ENCODE measurements at places on chromosomes 4 and X.

GRCh38 chrX:113790987-113791386 is 792.9 kb upstream of the HTR2C start:
- no peak for DNase-seq

- no peak for DNase-seq
Measured at GRCh38 chr4:81919223-81919622, 447.5 kb upstream of the RASGEF1B start.

- no peak for DNase-seq
Measured at GRCh38 chr4:112142182-112142581, 3.1 kb upstream of the FAM241A start.

- peak; percentile 3 for DNase-seq
Measured at GRCh38 chr4:76738086-76738931, 159.6 kb downstream of the SOWAHB start.

- DNase-seq: no peak
Measured at GRCh38 chrX:46882266-46882665, 30.0 kb upstream of the JADE3 start.

DNA sequence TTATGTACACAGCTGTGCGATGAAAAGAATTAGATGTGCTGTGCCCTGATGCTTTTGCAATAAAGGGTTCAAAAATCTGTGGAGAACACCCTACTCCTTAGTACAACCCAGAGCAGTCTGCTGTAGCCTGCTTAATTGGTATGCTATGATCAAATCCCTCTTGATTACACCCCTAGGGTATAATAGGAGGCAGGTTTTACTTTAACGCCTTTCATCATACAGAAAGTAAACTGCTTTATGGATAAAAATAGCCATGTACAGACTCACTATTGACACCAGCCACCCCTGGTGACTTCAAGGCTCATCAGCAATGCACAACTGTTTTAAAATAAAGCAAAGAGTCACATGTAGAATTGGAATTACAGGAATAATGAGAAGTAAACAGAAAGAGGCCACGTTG is 315.3 kb downstream of the DMD start:
- no peak for DNase-seq

DNA sequence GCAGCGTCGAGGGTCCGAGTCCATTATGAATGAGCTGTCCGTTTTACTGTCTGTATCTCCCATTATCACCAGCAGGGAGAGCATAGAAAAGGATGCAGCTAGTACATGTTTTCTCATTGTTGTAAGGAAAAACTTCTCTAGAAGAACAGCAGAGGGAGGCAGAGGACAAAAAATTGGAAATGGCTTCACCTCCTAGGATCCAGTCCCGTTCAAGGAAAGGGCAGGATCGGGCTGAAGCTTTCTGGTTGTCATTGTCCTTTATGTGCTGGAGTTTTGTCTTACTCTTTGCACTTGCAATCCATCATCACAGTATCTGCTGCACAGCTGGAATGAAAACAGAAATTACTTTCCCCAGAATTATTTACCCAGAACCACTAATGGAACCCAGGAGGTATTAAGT is 14.7 kb downstream of the NDP start:
- peak; percentile 63 for DNase-seq

GRCh38 chr4:98630737-98631454 is 27.5 kb downstream of the TSPAN5 start:
- DNase-seq: no peak

DNA sequence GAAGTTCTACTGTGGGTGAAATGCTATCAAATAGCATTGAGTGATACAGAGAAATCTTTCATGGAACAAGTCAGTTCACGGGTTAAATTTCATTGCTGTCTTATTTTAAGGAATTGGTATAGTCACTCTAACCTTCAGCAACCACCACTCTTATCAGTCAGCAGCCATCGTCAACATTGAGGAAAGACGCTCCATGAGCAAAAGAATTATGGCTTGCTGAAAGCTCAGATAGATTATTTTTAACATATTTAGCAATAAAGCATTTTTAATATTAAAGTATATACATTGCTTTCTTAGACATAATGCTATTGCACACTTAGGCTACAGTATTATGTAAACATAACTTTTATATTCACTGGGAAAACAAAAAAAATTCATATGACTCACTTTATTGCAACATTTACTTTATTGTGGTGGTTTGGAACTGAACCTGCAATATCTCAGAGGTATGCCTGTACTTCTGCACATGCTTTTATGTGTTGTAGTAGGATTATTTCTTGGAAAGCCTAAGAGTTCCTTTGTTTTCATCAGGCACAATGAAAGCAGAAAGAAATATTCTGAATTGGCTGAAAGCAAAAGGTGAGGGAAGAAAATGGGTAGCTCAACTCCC is 586.7 kb downstream of the GBA3 start:
- no peak for DNase-seq

DNA sequence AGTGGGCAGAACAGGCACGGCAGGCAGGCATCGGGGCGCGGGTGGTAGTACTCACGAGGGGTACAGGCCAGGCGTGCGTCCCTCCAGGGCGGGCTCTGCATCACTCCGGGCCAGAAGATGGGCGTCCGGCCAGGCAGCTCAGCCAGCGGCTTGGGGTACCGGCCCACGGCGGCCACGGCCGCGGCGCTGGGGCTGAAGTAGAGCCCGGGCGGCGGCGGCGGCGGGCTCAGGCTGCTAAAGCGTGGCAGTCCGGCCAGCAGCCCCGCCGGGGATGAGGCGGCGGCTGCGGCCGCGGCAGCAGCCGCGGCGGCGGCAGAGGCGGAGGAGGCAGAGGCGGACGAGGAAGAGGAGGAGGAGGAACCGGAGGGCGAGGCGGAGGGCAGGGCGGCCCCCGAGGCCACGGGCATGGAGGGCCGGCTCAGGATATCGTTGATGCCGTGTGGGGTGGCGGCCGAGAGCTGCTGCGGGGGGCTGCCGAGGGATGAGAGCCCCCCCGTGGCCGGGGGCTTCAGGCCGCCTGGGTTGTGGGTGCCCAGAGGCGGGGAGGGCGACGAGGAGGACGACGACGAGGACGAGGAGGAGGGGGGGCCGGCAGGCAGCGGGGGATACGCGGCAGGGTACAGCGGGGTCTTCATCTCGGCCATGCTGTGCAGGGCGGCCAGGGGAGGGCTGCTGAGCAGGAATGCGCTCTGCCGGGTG is 1.4 kb downstream of the NKX6-1 start:
- DNase-seq: no peak

DNA sequence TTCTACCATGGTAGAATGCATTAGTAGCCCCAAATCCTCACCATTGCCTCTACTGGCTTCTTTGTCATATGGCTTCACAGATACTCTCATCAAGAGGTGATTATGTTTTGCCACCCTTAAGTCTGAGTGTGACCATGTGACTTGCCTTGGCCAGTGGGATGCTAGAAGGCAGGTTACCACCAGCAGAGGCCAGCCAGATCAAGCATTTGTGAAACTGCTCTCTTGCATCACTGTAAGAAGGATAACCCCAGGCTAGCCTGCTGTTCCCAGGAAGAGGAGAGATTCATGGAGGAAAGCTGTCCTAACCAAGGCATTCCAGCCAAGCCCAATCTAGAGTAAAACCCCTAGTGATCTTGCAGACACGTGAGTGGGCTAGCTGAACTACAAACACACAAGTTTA is 46.8 kb downstream of the USP46 start:
- no peak for DNase-seq

- DNase-seq: peak; percentile 5
Measured at GRCh38 chr4:143054971-143055370, 129.7 kb upstream of the USP38 start.

GRCh38 chr4:139025841-139026240 is 10.3 kb downstream of the NOCT start:
- no peak for DNase-seq

GRCh38 chr4:138609943-138610350 is 367.8 kb upstream of the SLC7A11 start:
- DNase-seq: peak; percentile 52

DNA sequence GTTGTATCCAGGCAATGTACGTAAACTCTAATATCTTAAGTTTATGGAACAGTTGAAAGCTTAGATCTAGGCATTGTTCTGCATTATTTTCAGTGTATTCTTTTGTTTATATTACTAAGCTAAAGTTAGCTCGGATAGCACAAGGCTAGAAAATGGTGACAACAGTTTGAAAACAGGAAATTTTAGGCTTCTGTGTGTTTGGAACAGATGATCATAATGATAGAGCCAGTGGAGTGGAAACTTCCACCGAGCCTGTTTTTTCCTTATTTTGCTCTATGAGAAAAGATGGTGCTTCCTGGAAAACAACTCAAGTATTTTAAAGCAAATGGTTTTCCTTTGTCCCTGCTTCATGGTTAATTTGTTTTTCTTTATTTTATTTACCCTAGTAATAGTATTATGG is 70.8 kb downstream of the GAB1 start:
- no peak for DNase-seq

GRCh38 chrX:97168646-97169045 is 284.9 kb downstream of the RPA4 start:
- peak; percentile 43 for DNase-seq

DNA sequence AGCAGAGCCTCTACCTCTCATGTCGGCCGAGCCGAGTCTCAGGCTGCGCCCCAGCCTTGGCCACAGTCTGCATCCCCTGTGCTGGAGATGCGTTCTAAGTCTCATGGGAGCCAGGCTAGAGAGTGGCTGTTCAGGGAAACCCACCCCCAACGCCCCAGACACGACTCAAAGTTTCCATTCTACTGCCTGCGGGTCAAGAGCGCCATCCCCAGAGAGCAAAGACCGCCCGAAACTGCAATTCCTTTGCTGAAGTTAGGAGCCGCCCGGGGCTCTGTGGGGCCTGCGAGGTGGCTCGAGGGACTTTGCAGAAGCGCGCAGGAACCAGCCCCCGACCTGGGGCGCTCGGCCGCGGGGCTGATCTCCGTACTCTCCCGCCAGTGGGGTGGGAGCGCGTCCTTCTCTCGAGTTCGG is 10.0 kb upstream of the ELF4 start:
- DNase-seq: peak; percentile 32

DNA sequence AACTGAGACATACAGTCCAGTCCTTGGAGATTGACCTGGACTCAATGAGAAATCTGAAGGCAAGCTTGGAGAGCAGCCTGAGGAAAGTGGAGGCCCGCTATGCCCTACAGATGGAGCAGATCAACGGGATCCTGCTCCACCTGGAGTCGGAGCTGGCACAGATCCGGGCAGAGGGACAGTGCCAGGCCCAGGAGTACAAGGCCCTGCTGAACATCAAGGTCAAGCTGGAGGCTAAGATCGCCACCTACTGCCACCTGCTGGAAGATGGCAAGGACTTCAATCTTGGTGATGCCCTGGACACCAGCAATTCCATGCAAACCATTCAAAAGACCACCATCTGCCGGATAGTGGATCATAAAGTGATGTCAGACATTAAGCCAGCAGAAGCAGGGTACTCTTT is 20.4 kb upstream of the FRMPD3 start:
- DNase-seq: peak; percentile 0

DNA sequence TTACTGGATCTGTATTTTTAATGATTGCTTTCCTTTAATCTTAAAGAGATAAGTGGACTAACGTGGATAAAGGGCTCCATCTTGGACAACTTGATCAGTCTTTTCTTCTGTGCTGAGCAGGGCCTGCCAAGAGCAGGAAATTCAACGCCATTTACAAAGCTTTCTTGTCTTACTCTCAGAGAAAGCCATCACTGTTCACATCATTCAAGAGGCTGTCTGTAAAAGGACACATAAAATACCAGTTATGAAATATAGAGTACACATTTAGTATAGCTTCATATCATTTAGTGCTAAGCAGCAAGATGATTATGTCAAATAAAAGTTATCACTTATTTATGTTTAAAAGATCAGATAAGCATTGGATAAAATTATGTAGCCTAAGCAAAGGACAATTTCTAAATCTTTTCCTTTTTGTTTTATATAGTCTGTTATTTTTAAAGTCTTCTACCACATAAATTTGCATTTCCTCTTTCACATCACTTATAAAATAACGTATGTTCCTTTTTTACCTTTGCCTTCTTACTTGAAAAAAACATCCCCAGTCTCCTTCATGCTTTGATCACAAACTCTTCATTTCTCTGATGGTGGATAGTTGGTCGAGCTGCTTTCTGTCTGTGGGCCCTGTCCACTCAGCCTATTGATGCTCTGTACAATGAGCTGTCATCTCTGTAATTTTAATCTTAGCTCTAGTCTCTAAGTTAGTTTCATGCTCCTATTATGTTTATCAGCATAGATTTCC is 2.1 kb upstream of the CCNG2 start:
- peak; percentile 20 for DNase-seq

GRCh38 chrX:42524379-42524778 is 253.6 kb downstream of the PPP1R2C start:
- no peak for DNase-seq

DNA sequence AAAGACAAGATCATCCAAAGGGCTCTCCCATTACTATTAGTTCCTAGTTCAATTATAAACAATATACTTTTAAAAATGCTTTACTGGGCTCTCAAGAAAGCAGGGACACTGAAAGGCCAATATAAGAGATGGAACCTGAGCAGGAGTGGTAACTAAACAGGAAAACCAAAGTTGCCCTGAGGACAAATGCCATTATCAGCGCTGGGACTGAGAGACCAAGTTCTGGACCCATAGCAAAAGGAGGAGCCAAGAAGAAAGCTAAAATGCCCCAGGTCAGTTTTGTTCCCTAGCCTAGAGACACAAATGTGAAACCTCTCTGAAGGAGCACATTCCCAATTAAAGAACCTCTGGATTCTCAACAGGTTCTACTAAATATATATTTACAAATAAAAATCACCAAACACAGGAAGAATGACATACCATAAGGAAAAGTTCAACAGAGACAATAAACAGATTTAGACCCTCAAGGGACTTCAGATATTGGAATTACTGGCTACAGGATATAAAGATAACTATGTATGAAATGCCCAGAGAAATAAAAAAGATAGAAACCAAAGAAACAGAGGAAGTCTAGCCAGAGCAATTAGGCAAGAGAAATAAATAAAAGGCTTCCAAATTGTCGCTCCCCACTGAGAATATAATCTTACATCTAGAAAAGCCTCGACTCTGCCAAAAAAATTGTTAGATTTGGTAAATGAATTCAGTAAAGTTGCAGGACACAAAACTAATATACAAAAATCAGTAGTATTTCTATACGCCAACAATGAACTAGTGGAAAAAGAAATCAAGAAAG is 67.1 kb downstream of the KLHL8 start:
- no peak for DNase-seq

GRCh38 chr4:126182786-126183185 is 868.0 kb downstream of the FAT4 start:
- no peak for DNase-seq

DNA sequence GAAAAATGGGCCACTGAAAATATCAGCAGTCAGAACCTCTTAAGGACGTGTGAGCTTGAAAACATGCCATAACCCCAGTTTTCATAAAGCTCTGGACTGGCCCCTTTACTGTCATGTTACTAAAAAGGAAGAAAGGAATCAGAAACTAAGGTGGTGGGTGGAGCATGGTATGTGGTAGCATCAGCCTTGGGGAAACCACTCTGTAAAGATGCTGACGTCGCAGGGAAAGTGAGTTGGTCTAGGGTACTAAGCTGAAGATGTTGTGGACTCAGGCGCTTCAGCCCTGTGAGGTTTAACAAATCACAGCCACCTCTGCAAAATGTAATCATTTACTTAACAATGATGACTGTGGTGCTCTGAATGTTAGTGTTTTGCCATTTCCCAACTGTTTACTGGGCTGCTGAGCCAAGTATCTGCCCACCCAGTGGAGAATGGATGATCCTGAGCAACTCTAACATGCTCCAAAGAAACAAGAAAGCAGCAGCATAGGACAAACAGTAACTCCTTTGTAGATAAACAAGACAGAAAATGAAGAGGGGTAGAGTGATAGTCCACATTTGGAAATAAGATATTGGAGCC is 33.4 kb downstream of the C4orf54 start:
- DNase-seq: no peak

GRCh38 chr4:34422472-34423175 is 1821.7 kb downstream of the ARAP2 start:
- no peak for DNase-seq
